ENCODE measurements at places on chromosomes 3 and 15. TPM values are rescaled to one million over a fixed set of nuclear protein-coding genes. Genes with fewer than 3 reads are reported as not detected.

DNA sequence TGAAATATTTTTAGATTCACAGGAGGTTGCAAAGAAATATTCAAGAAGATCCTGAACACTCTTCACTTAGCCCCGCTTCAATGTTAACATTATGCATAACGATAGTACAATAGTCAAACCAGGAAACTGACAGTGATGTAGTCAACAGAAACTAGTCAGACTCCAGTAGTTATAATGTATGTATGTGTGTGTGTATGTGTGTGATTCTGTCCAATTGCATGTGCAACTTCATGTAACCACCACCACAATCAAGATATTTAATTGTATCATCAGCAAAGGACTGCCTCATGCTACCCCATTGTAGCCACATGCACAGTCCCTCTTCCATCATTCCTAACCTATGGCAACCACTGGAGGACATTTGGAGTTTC lies 77.9 kb downstream of the APBA2 start:
- H3K4me1 ChIP-seq: no peaks in the 10 kb centered on the region
- H3K27ac ChIP-seq: no peak overlapping the region
- no peak for DNase-seq
- H3K36me3 ChIP-seq: no peaks in the 10 kb centered on the region
- no peak overlapping the region for H3K4me3 ChIP-seq

DNA sequence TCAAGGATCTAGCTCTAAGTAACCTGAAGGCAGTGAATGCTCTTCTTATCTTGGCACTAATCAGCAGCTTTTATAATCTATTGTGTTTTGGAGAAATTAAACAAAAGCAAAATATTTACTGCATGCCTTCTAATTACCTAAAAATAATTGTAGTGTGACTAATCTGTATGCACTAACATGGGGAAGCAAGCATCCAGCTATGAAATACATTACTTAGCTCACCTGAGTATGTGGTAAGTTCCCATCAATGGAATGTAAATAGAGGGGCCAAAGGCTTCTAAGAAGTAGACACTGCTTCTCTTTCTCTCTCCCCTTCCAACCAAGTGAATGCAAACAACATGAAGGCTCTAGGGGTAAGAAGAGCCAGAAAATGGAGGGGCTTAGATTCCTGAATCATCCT lies 165.6 kb downstream of the STAG1 start:
- no peak for DNase-seq
- H3K36me3 ChIP-seq: no peaks in the 10 kb centered on the region
- no peaks in the 10 kb centered on the region for H3K27me3 ChIP-seq
- no peak overlapping the region for H3K4me3 ChIP-seq
- 0 out of 2 replicates have a peak, but pooled peaks cover 8% of the 10 kb centered on the region for H3K4me1 ChIP-seq

DNA sequence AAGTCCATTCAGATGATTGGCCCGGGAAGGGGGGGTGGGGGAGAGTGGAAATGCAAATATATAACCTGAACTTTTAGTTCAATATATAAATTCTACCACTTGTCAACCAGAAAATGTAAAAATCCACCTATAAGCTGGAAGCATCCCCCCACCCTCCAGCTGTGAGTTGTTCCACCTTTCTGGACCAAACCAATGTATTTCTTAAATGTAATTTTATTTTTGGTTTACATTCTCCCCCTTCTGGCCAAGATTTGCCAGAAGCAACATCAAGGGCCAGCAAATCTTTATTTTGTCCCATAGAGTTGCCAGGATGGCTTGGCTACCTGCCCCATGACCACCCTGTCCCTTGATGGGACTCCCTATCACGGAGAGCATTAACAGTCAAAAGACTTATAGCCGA lies 545.7 kb downstream of the TBL1XR1 start:
- no peaks in the 10 kb centered on the region for H3K27me3 ChIP-seq
- no peak overlapping the region for H3K4me3 ChIP-seq
- no peaks in the 10 kb centered on the region for H3K36me3 ChIP-seq
- no peak overlapping the region for H3K27ac ChIP-seq
- no peaks in the 10 kb centered on the region for H3K4me1 ChIP-seq
- peak; percentile 2 for DNase-seq

DNA sequence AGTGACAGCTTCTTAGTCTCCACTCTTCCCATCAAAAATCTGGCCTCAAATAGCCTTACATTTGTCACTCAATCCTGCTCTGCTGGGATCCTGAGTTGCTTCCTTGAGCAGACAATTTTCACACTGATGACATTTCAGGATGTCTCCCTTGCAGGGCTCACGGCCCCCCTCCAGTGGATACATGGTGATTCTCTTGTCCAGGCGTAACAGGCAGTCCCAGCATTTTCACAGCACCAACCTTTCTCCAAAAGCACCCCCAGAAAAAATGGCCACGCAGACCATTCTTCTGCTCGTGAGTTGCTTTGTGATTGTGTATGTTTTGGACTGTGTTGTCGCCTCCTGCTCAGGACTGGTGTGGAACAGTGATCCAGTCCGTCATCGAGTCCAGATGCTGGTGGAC lies 47.4 kb upstream of the WNT7A start:
- peak; percentile 24 for DNase-seq
- no peaks in the 10 kb centered on the region for H3K36me3 ChIP-seq
- H3K27me3 ChIP-seq: no peaks in the 10 kb centered on the region
- H3K27ac ChIP-seq: no peak overlapping the region

GRCh38 chr3:76043746-76044145 lies 258.4 kb upstream of the ZNF717 start:
- H3K4me3 ChIP-seq: no peak overlapping the region
- no peaks in the 10 kb centered on the region for H3K27me3 ChIP-seq
- no peak for DNase-seq
- no peaks in the 10 kb centered on the region for H3K36me3 ChIP-seq

DNA sequence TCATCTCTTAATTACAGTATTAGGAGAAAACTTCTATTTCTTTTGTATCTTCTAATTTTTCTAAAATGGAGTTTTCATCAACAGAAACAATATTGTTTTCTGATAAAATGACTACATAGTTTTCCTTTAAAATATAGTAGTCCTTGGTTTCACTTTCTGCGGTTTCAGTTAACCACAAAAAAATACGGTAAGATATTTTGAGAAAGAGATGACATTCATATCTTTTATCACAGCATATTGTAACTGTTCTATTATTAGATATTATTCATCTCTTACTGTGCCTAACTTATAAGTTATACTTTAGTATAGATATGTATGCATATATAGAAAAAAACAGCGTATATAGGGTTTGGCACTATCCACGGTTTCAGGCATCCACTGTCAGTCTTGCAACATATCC lies 2.3 kb downstream of the B4GALT4 start:
- peaks cover 59% of the 10 kb centered on the region for H3K4me1 ChIP-seq
- H3K27me3 ChIP-seq: no peaks in the 10 kb centered on the region
- H3K27ac ChIP-seq: peak overlapping the region; percentile 77
- H3K4me3 ChIP-seq: peak overlapping the region; percentile 81
- peaks cover 4% of the 10 kb centered on the region for H3K36me3 ChIP-seq

GRCh38 chr3:160607826-160608225 lies 42.5 kb upstream of the KPNA4 start:
- no peak overlapping the region for H3K27ac ChIP-seq
- H3K27me3 ChIP-seq: no peaks in the 10 kb centered on the region
- no peaks in the 10 kb centered on the region for H3K4me1 ChIP-seq
- no peaks in the 10 kb centered on the region for H3K36me3 ChIP-seq

- no peak overlapping the region for H3K4me3 ChIP-seq
- H3K4me1 ChIP-seq: no peaks in the 10 kb centered on the region
- H3K36me3 ChIP-seq: no peaks in the 10 kb centered on the region
- no peak for DNase-seq
- H3K27me3 ChIP-seq: no peaks in the 10 kb centered on the region
- no peak overlapping the region for H3K27ac ChIP-seq
Measured at GRCh38 chr3:31909455-31909854, 71.6 kb downstream of the OSBPL10 start.

PTH1R gene
- total RNA-seq: not detected

GASK1A gene
- total RNA-seq: 0.63 TPM

Measured in GM23248 (cell line).